Activated CD8-positive, alpha-beta T cell treated with anti-CD3 and anti-CD28 coated beads, Interleukin-2, amount 10 ng/mL, durations not matched to agents 7 days and 5 days (primary cell): ENCODE measurements at places on chromosomes 13 and 19. TPM values are rescaled to one million over a fixed set of nuclear protein-coding genes. Genes with fewer than 3 reads are reported as not detected.
A peak's percentile ranks its signal among the peaks of the same experiment; 100 is the strongest.

Gene CARD8
- 185 TPM for total RNA-seq

Gene ZNF583
- total RNA-seq: 4.3 TPM

DNA sequence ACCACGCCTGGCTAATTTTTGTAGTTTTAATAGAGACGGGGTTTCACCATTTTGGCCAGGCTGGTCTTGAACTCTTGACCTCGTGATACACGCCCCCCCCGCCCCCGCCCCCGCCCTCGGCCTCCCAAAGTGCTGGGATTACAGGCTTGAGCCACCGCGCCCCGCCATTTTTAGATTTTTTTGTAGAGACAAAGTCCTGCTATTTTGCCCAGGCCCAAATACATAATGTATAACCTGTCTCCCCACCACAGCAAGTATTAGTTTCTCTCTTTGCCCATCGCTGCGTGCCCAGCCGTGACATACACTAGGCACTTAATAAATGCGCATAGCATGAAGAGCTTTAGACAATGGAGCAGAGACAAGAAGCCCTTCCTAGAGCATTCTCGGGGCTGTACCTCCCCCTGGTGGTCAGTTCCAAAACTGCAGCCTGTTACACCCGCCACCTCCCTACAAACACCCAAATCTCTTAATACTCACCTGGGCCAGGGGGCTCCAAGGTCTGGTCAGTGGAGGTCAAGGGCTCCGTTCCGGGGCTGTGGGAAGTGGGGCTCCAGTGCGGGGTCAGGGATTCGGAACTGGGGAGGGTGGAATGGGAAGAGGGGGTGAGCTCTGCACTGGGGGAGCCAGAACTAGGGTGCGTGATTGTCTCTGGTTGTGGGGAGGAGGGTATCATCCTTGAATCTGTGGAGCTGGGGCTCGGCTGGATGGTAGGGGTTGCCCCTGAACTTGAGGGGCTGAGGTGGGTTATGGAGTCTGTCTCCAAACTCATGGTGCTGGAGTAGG lies 22.5 kb downstream of the IQCN start:
- H3K4me1 ChIP-seq: no peaks in the 10 kb centered on the region
- H3K36me3 ChIP-seq: no peaks in the 10 kb centered on the region
- no peak overlapping the region for H3K4me3 ChIP-seq
- H3K27ac ChIP-seq: no peak overlapping the region

DNA sequence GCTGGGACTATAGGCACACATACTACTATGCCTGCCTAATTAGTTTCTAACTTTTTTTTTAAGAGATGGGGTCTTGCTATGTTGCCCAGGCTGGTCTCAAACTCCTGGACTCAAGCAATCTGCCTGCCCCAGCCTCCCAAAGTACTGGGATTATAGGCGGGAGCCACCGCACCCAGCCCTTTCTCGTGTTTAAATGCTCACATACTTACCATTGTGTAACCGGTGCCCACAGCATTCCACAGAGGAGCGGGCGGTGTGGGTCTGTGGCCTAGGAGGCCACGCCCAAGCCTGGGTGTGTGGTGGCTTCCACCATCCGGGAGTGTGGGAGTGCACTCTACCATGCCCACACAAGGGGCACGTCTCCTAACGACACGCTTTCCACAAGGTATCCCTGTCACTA lies 7.7 kb downstream of the LMNB2 start:
- no peak overlapping the region for H3K27ac ChIP-seq
- H3K4me3 ChIP-seq: no peak overlapping the region
- no peaks in the 10 kb centered on the region for H3K27me3 ChIP-seq
- H3K36me3 ChIP-seq: peaks cover 26% of the 10 kb centered on the region
- H3K4me1 ChIP-seq: peaks cover 22% of the 10 kb centered on the region
- DNase-seq: no peak

DNA sequence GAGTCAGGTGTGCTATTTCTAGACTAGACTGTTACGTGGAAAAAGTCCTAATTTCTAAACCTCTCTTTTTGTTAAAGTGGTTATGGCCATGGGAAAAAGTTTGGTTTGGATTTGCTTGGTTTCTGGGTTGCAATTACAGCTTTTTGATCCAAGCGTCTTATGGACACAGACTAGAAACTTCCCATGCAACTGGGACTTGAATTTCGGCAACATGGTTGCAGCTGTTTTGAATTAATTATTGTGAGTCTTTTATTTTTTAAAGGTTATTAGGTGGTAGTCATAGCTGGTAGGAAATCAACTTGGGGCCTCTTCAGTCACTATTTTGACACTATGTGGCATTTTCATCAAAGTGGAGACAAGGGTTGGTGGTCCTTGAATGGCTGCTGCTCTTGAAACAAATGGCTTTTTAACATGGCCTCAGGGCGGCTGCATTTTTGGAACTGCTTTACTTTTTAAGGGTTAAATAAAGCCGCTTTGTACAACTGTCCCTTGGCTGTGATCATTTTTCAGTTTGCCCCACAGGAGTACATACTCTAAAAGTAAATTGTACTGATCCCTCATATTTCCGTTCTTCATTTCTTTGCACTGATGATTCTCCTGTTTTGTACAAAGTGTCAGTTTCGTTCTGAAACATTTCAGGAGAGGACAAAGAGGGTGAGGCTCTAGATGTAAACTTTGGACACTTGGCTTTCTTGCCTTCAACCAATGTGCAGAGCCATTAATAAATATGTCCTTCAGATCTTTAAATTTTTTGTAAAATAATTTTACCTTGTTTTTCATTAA lies 15.9 kb downstream of the HNRNPM start:
- peaks cover 36% of the 10 kb centered on the region for H3K4me1 ChIP-seq
- H3K27ac ChIP-seq: peak overlapping the region; percentile 15
- peaks cover 72% of the 10 kb centered on the region for H3K36me3 ChIP-seq
- H3K4me3 ChIP-seq: no peak overlapping the region
- no peaks in the 10 kb centered on the region for H3K27me3 ChIP-seq
- DNase-seq: no peak

GRCh38 chr13:32610977-32611376 lies 24.7 kb downstream of the PDS5B start:
- H3K4me3 ChIP-seq: no peak overlapping the region
- H3K4me1 ChIP-seq: no peaks in the 10 kb centered on the region
- H3K27me3 ChIP-seq: no peaks in the 10 kb centered on the region
- DNase-seq: no peak
- H3K36me3 ChIP-seq: peaks cover 50% of the 10 kb centered on the region

GRCh38 chr13:26343816-26344215 lies 89.9 kb downstream of the CDK8 start:
- no peak for DNase-seq
- H3K27me3 ChIP-seq: no peaks in the 10 kb centered on the region
- no peak overlapping the region for H3K27ac ChIP-seq

GRCh38 chr13:41603917-41604316 lies 146.6 kb downstream of the RGCC start:
- H3K27me3 ChIP-seq: no peaks in the 10 kb centered on the region
- H3K4me3 ChIP-seq: no peak overlapping the region
- H3K27ac ChIP-seq: no peak overlapping the region
- H3K36me3 ChIP-seq: peaks cover 8% of the 10 kb centered on the region
- DNase-seq: no peak

DNA sequence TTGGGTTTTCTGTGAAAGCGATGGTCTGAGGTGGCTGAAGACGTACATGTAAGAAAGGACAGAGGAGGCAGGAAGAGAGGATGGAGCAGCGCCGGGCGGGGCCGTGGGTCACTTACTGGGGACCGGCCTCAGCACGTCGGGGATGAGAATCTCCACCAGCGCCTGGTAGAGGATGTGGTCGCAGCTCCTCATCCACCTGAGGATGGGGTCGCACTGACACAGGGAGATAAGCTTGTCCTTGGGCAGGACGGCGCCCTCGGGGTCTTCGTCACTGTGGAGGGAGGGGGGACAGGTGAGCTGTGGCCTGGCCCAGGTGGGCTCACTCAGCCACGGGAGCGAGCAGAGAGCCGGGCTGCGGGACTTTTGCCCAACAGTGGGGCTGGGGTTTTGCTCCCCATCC lies 29.0 kb upstream of the RANBP3 start:
- no peak overlapping the region for H3K27ac ChIP-seq
- H3K36me3 ChIP-seq: no peaks in the 10 kb centered on the region
- DNase-seq: no peak
- no peaks in the 10 kb centered on the region for H3K4me1 ChIP-seq
- H3K4me3 ChIP-seq: no peak overlapping the region

Gene MYCBP2
- 109 TPM for total RNA-seq
